ENCODE measurements at places on chromosomes 3 and 15.

DNA sequence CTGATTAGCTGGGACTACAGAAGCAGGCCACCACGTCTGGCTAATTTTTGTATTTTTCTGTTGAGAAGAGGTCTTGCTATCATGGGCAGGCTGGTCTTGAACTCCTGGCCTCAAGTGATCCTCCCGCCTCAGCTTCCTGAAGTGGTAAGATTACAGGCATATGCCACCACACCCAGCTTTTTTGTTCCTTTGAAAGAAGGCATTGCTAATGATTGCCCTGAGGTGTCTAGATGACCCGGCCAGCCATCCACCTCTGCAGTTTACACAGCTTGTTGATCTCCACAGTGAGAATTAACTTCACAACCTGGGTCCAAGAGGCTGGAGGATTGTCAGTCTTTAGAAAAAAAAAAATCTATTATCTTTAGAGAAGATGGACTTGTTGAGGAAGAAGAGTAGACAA lies 58.7 kb downstream of the SMAD3 start:
- DNase-seq = no peak

DNA sequence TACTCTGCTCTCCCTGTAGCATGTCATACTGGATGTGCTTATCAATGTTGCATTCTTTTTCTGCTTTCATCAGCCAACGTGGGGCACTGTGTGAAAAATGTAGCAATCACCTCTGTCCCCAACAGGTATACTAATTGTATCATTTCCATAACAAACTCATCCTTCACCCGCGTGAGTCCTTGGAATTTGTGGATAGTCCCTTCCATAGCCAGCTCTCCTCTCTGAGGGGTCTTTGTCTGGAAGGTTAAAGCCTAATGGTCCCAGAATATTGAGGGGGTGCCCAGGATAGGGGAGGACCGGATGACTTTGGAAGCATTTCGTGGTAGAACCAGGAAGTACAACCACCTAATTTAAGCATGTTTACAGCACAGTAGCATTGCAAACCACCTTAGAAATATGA lies 124.6 kb downstream of the FOXB1 start:
- no peak for DNase-seq

GRCh38 chr3:34068505-34068904 lies 270.1 kb downstream of the PDCD6IP start:
- DNase-seq = no peak

GRCh38 chr15:91110407-91110806 lies 10.3 kb downstream of the SV2B start:
- no peak for DNase-seq

DNA sequence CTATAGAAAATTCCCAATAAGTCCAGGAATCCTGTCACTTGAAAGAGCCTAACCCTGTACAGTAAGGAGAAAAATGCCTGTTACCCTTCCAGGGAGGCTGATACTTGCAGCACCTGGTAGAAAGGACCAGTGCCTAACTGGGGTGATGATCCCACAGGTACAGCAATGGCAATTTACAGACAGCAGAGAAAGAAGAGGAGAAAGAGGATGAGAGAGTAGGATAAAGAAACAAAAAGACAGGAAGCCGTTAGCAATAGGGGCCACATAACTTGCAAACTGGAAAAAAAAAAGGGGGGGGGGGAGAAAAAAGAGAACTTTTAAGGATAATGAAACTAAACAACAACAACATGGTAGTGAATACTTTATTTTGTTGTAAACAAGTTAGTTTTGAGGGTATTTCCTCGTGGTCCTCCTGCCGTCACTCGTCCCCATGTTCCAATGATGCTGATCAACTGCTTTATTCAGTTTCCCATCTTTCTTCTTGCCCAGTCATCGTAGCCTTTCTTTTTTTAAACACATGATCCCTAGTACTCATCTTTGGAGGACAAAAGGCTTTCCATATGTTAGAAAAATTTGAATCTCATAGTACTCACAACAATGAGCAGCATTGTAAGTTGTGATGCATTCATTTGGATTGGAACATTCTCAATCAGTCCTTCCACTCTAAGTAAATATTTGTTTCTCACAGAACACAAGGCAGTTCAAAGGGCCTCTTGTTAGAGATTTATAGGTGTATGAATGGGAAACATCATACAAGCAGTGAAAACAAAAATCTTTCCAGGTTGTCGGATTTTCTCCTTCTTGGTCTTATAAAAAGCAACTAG lies 8.6 kb downstream of the TM4SF1 start:
- DNase-seq = no peak

All from sciatic nerve (tissue), 2 donors.